ENCODE measurements at places on chromosomes 1 and 21.

GRCh38 chr1:13725714-13726175 lies 25.8 kb downstream of the PRDM2 start:
- DNase-seq, result no peak

- no peak for DNase-seq
Observed at GRCh38 chr1:23529146-23530086, 1.6 kb downstream of the E2F2 start.

GRCh38 chr1:228084797-228085196 lies 2.3 kb downstream of the ARF1 start:
- no peak for DNase-seq

- no peak for DNase-seq
Observed at GRCh38 chr1:53325326-53326087, 2.4 kb downstream of the LRP8 start.

- DNase-seq, result no peak
Observed at GRCh38 chr1:201220388-201220715, 29.7 kb downstream of the IGFN1 start.

DNA sequence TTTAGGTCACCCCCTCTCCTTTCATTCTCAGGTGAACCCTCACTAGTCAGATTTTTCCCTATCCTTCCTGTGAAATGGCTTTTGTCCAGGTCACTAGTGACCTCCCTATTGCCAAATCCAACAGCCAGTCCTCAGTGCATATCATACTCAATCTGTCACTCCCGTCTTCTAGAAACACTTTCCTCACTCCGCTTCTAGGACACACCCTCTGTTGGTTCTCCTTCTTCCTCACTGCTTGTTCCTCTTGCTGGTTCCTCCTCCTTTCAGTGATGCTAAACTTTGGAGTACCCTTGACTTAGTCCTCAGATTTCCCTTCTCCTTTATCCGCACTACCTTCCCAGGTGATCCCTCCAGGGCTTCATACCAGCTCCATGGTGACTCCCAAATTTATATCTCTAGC lies 94.3 kb downstream of the RNF220 start:
- DNase-seq, result no peak

DNA sequence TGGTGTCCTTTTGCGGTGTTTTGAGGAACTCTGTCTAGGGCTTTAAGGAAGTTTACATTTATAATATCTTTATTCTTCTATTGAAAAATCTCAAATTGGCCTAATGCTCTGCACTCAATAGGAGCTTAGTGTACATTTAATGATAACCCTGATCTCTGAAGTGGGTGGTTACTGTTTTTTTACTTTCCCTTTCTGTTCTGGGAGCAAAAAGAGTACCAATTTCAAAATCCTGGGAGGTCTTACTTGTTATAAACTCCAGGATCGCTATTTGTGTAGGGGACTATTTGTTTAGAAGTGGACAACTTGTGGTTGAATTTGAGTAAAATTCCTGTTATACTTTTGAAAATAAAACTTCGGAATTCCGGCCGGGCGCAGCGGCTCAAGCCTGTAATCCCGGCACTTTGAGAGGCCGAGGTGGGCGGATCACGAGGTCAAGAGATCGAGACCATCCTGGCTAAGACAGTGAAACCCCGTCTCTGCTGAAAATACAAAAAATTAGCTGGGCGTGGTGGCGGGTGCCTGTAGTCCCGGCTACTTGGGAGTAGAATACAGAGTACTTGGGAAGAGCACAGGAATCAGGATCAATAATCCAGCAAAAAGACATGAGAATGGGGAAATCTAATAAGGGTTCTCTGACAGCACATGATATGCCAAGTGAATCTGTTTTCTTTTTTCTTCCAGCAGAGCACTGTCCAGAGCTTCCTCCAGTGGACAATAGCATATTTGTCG lies 1.1 kb downstream of the C4BPB start:
- DNase-seq, result no peak

DNA sequence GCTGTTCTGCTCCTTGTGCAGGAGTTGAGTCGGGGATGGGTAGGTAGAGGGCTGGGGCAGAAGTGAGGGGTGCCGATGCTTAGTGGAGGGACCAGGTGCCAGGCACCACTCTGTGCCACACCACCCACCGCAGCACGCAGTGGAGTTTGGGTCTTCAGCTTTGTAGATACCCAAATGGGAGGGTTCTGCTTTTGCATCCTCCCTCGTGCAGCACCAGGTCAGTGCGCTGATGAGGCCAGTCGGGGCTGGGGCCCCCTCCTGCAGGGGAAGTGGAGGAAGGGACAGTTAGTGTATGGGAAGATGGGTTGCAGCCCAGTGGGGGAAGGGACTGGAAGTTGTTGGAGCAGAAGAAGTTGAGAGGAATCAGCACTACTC lies 244.0 kb downstream of the RHOU start:
- no peak for DNase-seq

- no peak for DNase-seq
Observed at GRCh38 chr1:35777109-35777508, 7.3 kb upstream of the CLSPN start.

DNA sequence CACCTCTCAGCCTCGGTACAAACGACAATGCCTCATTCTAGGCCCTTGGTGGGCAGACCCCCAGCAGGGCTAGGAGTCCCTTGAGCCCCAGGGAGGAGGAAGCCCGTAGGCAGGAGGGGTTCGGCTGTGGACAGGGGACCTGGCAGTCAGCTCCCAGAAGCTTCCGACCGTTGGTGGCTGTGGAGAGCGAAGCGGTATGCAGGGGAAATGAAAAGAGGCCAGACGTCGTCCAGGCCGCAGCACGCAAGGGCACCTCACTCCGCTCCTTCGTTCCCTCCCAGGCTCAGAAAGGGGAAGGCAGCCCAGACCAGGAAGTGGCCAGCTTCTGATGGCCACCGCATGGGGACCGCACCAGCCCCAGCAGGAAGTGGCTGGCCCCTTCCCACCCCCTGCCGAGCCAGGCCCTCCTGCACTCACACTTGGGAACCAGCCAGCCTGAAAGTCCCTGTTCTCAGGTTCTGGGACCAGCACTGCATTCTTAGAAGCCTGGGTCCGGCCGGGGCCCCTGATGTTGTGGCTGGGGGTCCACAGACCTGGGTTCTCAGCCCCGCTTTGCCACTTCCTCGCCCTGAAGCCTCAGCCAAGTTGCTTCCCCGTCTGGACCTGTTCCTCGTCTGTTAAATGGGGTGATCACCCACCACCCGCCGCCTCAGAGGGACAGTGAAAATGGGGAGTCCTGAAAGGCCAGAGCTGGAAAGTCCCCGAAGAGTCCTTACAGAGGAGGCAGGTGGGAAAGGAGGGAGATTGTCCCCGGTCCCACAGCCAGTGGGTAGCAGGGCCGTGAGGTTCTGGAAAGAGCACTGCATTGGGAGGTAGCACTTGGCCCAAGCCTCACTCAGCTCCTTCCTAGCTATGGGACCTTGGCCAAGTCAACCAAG lies 104.0 kb upstream of the RUNX3 start:
- DNase-seq, result no peak

DNA sequence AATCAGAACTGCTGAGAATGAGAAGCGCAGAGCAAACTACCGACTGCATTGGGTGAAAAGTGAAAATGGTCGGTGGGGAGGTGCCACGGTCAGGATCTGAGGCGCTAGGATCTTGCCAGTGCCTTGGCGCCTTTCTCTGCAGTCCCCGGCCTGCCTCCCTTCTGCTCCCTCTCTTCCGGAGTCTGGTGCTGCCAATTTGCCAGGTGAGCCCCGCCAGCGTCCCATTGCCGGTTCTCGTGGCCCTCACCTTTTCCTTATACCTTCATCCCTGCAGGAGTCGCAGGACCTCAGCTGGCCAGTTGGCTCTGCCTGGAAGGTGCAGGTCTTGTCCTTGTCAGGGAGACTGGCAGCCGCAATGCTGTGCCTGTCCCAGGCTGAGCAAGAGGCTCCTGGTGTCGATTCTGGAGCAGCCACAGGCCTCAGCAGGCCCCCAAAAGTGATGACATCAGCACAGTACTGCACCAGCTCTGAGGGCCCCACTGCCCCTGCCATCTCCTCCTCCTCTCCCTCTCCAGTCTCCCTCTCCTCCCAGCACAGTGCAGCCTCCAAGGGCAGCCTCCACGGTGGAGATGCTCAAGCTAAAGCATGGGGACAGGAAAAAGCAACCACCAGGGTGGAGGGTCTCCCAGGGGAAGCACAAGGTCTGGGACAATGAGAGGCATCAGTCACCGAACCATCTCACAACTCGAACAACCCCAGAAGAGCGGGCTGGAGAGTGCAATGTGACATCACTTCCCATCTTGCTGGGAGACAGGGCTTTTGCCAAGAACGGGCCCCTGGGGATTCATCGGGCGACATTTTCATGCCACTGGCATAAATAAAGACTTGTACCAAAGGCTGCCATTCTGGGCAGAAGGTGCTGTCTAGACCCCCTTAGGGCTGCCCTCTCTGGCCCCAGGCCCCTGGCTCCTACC lies 37.1 kb upstream of the H6PD start:
- DNase-seq, result no peak

DNA sequence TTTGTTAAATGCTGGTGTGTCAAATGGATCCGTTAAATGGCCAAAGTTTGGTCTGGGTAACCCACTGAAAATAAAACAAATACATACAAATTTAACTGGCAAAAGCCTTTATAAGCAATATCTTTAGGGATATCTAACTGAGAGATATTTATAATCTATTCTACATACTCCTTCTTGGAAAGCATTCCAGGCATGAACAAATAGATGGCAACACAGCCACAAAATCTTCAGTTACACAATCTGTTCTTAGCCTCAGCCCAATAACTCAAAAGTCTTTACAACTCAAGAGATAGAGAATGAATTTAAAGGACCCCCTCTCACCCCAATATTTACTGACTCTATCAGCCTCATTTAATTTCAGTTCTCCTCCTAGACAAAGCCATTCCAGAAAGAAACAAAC lies 58.7 kb downstream of the NRDC start:
- DNase-seq, result no peak

DNA sequence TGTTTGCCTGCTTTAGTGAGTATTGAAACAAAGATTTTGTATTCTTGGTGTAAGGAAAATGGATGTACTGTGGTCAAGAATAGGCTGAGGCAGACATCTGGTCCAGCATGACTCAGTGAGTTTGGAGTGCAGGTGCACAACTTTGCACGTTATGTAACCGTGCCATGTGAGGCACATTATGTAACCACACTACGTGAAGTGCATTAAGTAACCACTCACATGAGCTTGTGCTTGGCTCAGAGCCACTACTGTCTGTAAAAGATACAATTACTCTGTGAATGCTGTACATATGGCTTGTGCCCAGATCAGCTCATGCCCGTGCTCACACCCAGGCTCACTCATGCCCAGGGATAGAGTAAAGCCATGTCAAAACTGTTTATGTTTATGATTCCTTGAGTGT lies 216.8 kb downstream of the CTH start:
- no peak for DNase-seq

DNA sequence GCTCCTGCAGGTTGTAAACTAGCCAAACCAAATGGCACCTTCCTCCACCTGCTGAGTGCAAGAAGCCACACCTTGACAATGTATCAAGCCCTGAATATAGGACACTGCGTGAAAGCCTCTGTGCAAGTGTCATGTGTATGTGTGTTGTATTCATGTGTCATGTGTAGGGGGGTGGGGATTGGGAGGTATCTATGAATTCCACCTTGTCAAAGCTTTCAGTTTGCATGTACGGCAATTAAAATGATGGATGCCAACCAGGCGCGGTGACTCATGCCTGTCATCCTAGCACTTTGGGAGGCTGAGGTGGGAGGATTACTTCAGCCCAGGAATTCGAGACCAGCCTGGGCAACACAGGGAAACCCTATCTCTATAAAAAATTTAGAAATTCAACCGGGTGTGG lies 19.8 kb downstream of the CD34 start:
- DNase-seq, result no peak

GRCh38 chr1:93324486-93325464 lies 20.9 kb upstream of the DR1 start:
- DNase-seq, result no peak

DNA sequence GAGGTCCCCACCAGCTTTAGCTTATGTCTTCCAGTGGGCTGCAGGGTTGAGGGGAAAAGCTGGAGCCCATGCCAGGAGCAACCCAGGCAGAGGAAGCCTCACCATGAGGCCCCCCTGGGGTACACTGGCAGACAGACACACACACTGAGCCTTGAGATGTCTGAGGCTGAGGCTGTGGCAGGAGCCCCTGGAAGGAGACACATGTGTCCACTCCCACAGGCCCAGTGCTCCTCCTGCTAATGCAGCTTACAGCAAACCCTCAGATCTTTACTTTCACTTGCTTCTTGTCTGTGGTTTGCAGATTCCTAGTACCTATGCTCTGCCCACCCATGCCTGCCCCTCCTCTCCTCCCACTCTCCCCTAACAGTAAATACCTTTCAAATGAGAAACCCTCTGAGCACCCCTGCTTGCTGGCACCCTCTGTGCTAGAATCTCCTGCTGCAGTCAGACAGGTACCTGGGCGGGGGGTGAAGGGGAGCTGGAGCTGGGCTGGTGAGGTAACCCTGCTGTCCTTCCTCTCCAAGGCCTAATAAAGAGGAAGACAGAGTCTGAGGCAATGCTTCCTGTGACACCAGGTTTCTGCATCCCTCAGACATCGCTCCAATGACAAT lies 63.4 kb upstream of the NEK2 start:
- no peak for DNase-seq

- DNase-seq, result no peak
Observed at GRCh38 chr1:226555092-226555491, 6.5 kb downstream of the STUM start.

DNA sequence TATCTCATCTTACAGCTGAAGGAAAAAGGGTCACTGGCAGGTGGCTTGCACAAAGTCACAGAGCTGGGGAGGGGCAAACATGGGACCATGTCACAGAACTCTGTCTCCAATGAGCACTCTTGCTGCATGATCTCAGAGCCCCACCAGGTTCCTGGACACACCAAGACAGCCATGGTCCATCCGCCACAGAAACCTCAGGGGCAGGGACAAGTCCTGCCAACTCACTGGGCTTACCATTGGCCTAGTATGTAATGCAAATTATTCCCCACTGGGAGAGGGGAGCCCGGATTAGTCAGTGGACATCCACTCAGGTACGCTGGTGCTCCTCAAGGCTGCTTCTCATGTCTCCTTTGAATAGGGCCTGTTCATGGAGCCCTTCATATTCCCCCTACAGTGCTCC lies 14.2 kb downstream of the S100A7A start:
- no peak for DNase-seq

GRCh38 chr1:160789702-160790611 lies 6.0 kb upstream of the LY9 start:
- DNase-seq, result no peak

DNA sequence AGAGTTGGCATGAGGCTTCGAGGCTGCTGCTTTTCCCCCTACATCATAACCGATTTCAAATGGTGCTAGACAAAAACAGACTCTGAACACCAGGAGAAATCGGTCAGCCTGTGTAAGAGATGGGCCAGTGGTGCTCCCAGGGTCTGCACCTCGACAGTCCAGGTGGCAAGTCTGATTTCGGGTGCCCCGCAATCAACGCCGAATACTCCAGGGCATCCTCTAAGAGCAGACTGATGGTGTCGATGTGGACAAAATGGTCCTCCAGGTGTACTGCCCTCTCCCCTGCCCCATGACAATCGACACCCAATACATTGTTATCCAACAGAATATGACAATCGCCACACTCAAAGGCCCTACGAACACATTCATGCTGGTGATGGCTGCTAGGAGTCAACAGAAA lies 50.0 kb downstream of the CD46 start:
- no peak for DNase-seq

GRCh38 chr1:59971464-59971911 lies 44.9 kb upstream of the CYP2J2 start:
- peak; percentile 65 for DNase-seq
